ENCODE measurements at places on chromosomes 3 and 15. TPM values are rescaled to one million over a fixed set of nuclear protein-coding genes. Genes with fewer than 3 reads are reported as not detected.

The IQCF5 gene
- not detected for total RNA-seq

DNA sequence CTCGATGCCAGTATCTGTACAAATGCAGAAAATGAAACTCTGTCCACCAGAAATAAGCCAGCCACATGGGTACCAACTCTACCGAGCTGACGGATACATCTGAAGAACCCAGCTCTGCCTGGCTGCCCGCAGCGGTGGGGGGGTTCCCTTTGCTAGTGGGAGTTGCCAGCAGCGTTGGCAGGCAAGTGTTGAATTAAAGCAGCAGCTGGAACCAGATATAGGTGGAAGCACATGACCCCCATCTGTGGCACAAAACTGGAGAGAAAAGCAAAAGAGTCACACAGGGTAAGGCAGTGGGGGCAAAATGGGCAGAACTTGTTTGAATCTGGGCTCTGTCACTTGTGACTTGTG is 17.9 kb downstream of the CRYGS start:
- peak; percentile 89 for DNase-seq
- H3K27me3 ChIP-seq: no peaks in the 10 kb centered on the region
- peaks cover 48% of the 10 kb centered on the region for H3K4me1 ChIP-seq
- no peak overlapping the region for H3K4me3 ChIP-seq

The GASK1A gene
- total RNA-seq: 2.5 TPM

The CCR8 gene
- 0.60 TPM for total RNA-seq

DNA sequence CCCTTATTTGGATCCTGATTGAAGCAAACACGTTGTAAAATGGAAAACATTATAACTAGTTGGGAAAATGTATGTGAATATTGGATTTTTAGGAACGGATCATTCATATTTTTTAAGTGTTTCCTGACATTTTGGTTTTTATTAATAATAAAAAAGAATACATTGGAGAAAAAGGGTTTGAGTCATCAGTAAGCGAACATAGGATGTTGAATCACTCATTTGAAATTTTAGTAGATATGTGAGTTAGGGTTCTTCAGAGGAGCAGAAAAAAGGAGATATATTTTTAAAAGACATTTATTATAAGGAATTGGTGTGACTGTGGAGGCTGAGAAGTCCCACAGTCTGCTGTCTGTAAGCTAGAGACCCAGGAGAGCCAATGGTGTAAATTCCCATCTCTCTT is 258.5 kb downstream of the PTPRG start:
- no peak overlapping the region for H3K4me3 ChIP-seq
- H3K36me3 ChIP-seq: no peaks in the 10 kb centered on the region

GRCh38 chr3:88936831-88937230 is 170.6 kb upstream of the EPHA3 start:
- DNase-seq: no peak
- no peak overlapping the region for H3K4me3 ChIP-seq
- no peaks in the 10 kb centered on the region for H3K4me1 ChIP-seq
- no peaks in the 10 kb centered on the region for H3K27me3 ChIP-seq
- H3K36me3 ChIP-seq: no peaks in the 10 kb centered on the region

- no peak overlapping the region for H3K4me3 ChIP-seq
- no peaks in the 10 kb centered on the region for H3K4me1 ChIP-seq
- H3K36me3 ChIP-seq: no peaks in the 10 kb centered on the region
- H3K27ac ChIP-seq: no peak overlapping the region
These were observed 27.7 kb downstream of the SCG3 start for GRCh38 chr15:51709031-51709430.

DNA sequence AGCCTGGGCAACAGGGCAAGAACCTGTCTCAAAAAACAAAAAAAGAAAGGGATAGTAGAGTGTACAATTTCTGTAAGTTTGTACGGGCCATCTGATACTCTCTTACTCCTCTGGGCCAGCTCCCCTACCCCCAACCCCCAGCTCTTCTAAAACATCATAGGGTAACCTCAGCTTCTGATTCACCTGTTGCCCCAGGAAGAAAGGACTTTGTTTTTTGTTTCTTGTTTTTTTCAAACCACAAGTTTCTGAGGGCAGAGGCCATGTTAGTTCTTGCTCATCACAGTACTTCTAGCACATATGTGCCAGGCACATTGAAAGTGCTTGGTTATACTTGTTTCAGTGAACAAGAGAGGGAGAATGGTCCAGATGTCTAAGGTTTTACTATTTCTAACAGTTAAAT is 20.2 kb downstream of the ATOSA start:
- H3K27ac ChIP-seq: no peak overlapping the region
- no peaks in the 10 kb centered on the region for H3K4me1 ChIP-seq
- H3K27me3 ChIP-seq: no peaks in the 10 kb centered on the region
- DNase-seq: no peak
- peaks cover 19% of the 10 kb centered on the region for H3K36me3 ChIP-seq

The CHRNA3 gene
- not detected for total RNA-seq

- DNase-seq: no peak
- H3K27me3 ChIP-seq: no peaks in the 10 kb centered on the region
- no peaks in the 10 kb centered on the region for H3K4me1 ChIP-seq
- no peaks in the 10 kb centered on the region for H3K36me3 ChIP-seq
- no peak overlapping the region for H3K4me3 ChIP-seq
These were observed 187.4 kb upstream of the STAC start for GRCh38 chr3:36192901-36193300.

GRCh38 chr3:130831719-130832400 is 62.0 kb upstream of the ATP2C1 start:
- no peaks in the 10 kb centered on the region for H3K4me1 ChIP-seq
- no peak overlapping the region for H3K27ac ChIP-seq

- no peak overlapping the region for H3K4me3 ChIP-seq
- no peak for DNase-seq
- no peak overlapping the region for H3K27ac ChIP-seq
- no peaks in the 10 kb centered on the region for H3K36me3 ChIP-seq
- no peaks in the 10 kb centered on the region for H3K27me3 ChIP-seq
These were observed 488.7 kb upstream of the PROK2 start for GRCh38 chr3:72273615-72274014.

DNA sequence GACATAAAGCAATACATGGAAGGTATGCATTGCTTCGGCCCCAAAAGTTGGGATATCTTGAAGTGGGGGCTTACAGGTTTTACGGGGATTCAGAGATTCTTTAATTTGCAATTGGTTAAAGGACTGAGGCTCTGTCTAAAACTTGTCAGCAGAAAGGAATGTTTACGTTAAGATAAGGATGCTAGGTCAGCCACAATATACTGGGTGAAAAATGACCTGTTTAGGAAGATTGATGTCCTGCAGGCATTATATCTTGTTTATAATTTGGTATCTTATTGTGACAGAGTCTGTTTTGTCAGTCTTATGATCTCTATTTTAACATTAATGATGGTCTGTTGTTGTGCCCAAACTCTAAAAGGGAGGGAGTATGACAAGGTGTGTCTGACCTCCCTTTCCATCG is 15.3 kb upstream of the CCNDBP1 start:
- no peak overlapping the region for H3K27ac ChIP-seq
- H3K4me3 ChIP-seq: no peak overlapping the region
- no peaks in the 10 kb centered on the region for H3K27me3 ChIP-seq
- no peak for DNase-seq

The ARID3B gene
- 16.7 TPM for total RNA-seq

DNA sequence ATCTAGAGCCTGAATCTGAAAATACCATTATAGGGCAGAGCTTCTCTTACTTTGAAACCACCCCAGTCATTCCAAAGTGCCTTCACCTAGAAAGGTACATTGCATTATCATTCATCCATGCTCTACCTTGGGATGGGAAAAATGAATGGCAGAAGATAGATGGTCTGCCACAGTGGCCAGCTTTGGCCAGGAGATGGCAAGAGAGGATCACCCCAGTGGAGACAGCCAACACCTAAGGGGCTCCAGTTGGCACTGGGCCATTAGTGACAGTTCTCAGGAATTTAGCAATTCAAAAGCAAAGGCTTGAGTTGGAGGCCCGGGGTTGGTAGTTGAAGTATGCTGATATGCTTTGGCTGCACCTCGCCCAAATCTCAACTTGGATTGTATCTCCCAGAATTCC is 253.6 kb upstream of the MRPL3 start:
- no peaks in the 10 kb centered on the region for H3K36me3 ChIP-seq
- H3K4me3 ChIP-seq: no peak overlapping the region
- H3K27ac ChIP-seq: no peak overlapping the region
- H3K27me3 ChIP-seq: no peaks in the 10 kb centered on the region
- H3K4me1 ChIP-seq: no peaks in the 10 kb centered on the region
- DNase-seq: no peak

The KCNH8 gene
- 3.1 TPM for total RNA-seq

DNA sequence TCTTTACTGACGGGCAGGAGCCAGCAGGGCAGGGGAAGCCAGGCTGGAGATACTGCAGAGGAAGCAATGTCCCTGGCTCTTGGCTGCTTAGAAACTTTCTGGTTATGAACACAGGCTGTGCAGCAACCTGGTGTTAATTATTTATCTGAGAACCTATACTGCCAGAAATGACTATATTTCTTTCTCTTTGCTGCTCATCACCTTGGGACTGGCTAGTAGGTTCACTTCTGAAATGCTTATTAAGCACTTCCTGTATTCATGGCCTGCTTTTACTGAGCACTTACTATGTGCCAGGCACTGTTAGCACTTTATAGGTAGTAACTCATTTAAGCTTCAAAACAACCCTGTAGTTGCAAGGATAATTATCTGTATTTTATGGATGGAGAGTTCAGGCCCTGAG is 57.6 kb downstream of the RAB11A start:
- no peak overlapping the region for H3K4me3 ChIP-seq
- no peaks in the 10 kb centered on the region for H3K36me3 ChIP-seq
- H3K27ac ChIP-seq: no peak overlapping the region

Data from spleen (tissue), 13 donors.